Ascending aorta (tissue), 2 donors: ENCODE measurements at places on chromosomes 7 and 10. TPM values are rescaled to one million over a fixed set of nuclear protein-coding genes. Genes with fewer than 3 reads are reported as not detected.

DNA sequence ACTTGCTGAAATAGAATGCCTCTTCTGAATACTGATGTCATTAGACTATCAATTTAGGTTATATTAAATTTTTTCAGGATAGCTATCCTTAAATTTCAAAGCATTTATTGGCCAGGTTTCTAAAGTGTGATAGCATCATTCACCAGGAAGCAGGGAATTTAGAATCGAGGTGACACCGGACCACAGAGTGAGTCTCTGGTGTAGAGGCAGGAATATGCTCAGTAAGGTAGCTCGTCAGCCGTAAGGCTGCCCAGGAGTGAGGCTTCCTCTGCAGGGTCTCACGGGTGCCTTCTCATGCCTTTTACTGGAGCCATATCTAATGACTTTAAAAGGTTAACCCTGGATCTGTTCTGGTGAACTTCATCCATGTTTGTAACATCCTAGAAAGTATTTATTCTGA, 170.8 kb upstream of the KLF14 start:
- no peak for DNase-seq

DNA sequence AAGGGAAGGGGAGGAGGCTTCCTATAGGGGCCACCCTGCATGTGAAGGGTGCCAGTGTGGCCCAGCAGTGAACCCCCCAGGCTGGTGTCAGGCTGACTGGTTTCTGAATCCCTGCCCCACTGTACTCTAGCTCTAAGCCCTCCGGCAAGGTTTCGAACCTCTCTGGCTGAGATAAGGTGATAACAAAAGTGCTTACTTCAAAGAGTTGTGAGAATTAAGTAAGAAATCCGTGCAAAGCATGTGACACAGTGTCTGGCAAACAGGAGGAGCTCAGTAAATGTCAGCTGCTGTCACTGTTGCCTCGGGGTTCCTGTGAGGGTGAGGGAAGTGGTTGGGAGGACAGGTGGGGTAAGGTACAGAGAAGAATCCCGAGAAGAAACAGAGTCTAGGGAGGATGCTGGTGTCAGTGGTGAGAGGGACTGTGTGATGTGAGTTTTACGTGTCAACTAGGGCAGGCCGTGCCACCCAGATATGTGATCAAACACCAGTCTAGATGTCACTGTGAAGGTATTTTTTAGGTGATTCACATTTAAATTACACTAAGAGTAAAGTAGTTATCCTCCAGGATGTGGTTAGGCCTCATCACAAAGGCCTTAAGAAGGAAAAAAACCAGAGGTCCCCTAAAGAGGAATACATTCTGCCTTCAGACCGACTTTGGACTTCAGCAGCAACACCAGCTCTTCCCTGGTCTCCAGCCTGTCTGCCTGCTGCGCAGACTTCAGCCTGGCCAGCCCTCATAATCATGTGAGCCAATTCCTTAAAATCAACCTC, 64.4 kb downstream of the BPGM start:
- no peak for DNase-seq

DNA sequence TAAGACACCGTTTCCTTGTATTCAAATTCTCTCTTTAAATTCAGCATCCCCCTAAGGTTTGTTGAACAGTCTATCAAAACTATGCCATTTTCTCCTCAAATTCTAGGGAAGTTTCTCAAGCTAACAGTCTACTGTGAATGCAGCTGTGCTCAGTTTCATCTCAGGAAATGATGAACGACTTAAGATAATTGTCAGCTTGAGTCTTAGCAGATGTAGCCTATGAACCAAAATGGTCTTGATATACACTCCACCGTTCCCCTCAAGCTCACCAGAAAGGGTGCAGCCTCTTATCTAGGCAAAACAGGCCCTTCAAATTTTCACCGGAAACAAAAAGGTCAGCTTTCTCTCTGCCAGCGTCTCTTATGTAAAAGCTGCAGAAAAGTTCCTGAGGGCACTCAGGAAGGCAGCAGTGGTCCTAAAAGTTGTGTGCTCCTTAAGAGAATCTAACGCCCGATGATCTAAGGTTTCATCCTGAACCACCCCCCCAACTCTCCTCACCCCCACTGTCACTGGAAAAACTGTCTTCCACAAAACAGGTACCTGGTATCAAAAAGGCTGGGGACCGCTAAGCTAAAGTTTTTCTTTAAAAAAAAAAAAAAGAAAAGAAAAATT, 2.1 kb downstream of the DNAJC9 start:
- DNase-seq = no peak

GRCh38 chr10:69800109-69800508, 1.6 kb upstream of the COL13A1 start:
- no peak for DNase-seq

GRCh38 chr7:7769710-7770627, 51.6 kb upstream of the RPA3 start:
- no peak for DNase-seq

DNA sequence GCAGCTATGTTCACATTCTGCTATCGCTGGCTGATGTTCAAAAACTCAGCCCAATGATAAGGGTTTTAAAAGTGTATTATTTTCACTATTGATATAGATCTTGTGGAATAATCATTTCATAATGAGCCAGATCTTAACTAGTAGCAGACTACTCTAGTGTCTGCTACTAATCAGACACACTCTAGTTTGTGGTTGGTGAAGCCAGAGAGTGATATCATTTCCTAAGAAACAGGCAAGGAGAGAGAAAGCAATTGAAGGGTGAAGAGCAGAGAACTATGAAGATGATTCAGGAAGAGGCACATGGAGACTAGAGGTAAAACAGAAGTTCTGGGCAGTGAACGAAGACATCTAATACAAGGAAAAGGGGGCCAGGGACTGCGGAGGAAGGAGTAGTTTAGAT, 58.2 kb upstream of the BET1 start:
- DNase-seq = no peak

- no peak for DNase-seq
Measured at GRCh38 chr7:151504715-151505326, 14.9 kb downstream of the RHEB start.

DNA sequence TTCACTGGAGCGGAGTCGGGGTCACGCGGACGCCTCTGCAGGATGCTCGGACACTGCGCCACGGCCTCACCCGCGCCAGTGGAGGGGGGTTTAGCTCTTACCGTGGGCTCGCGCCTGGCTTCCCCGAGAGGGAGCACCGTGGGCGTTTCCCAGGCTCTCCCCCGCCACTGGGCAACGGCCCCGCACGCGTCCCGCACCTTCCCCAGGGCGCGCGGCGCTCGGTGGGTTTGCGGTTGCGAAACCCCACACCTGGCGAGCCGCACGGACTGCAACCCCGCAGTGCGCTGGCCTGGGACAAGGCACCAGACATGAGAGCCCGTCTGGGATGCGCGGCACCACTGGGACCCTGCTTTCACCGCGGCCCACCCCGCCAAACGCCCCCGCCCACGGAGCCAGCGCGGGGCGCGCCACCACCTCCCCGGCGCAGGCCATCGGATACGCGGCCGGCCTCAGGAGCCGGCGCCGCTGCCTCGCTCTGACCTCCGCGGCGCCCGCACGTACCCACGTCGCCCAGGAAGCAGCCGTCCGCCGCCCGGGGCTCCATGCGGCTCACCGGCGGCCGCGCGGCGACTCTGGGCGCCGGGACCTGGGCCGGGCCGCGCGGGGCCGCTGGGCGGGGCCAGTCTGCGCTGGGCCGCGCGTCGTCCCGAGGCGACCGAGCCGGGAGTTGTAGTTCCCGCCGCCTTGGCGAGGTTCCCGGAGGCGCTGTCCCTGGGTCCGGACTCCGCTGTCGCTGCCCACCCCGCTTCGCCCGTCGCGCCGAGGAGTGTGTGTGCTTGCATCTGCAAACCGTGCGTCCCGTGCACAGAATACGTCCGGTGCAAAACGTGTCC, at the start of gene ASB13:
Gene ASB13, minus strand, starts transcription at position 588 of the 833 bp plus-strand sequence. Its CDS starts 44 bp downstream, at position 544.
- DNase-seq = no peak

DNA sequence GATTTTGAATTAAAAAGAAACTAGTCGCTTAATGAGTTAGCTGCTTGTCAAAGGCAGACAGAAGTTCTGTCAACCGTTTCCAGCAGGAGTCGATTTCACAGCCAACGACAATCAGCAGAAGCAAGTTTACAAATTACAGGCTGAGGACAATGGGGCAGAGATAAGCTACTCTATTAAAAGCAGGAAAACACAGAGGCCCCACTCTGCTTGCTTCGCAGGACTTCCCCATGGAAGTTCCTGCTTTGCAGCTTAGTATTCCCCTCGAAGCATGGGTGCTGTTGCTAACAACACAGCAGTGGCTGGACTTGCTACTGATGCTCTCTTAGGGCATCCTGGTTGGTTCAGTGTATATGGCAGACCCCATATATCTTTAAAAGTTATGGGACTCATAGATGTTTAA, 50.8 kb upstream of the KLF6 start:
- no peak for DNase-seq

DNA sequence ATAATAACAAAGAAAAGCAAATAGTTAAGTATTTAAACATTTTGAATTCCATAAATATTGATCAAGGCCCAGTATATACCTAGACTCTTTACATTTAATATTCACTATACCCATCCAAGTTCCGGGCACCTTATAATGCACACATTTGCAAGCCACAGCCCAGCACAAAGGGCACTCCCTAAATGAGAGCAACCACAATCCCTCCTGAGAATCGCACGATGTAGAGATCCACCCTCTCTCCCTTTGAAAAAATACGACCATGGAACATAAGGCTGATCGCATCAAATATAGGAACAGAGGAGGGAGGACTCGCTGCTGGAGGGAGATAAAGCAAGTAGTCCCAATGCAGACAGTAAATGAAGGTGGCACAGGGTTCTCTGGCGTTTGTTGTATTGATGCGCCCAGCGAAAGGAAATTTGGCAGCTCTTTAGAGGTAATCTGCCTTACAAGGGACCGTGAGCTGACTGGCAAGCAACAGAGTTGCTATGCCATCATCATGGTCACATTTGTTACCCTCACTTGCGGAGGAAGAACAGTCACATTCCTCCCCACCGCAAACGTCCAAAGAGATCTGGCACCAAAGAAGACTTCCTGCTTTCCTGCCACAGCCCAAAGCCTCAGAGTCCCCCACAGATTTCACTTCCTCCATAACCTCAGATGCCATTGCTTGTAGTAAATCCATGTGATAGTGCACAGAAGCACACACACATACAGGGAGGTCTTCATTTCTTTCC, 16.1 kb upstream of the TAS2R40 start:
- DNase-seq = peak; percentile 14

DNA sequence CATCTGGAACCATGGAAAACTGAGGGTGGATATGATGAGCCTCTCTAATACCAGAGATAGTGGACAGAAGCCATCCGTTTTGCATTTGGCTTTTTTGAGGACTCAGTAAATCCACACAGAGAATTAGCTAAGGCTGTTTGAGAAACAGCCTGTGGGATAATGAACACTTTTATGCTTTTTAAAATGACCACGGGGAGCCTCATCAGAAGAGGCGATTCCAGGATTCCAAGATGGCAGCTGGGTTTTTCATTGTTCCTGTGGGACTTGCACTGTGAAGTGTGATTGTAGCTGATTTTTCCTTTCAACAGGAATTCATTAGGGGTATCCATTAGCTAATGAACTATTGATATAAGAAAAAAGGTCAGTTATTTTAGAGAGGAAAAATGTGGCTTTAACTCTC, 353.2 kb downstream of the AUTS2 start:
- DNase-seq = no peak

DNA sequence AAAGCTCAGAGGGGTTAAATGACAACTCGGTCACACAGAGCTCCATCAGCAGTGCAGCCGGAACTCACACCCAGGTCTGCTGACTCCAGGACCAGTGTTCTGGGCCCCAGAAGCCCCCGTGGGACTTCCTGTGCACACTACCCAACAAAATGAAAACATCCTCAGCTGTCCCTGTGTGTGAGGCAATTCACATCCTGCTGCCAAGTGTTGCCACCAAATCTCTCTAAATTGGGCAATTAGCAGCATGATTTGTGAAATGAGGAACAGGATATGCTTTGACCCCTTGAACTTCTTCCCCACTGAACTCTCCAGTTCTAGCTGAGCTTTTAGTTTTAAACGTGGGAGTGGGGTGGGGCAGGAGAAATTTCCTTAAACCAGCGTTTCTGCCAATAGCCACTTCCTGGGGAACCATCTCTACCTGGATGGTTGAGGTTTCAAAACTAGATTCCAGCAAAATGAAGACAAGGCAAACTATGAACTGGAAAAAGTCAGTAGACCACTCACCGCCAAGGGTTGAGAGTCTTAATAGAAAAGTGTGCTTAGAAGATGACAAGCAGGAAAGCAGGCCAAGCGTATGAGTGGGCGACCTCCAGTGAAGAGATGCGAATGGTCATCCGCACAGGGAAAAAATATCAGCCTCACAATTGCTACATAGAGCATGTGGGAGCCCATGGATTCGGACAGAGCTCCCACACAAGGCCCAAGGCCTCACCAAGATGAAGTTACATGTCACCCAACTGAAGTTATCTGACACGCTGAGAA, 51.9 kb upstream of the CHST15 start:
- peak; percentile 74 for DNase-seq

- no peak for DNase-seq
Measured at GRCh38 chr7:2809903-2810625, 34.0 kb downstream of the GNA12 start.

DNA sequence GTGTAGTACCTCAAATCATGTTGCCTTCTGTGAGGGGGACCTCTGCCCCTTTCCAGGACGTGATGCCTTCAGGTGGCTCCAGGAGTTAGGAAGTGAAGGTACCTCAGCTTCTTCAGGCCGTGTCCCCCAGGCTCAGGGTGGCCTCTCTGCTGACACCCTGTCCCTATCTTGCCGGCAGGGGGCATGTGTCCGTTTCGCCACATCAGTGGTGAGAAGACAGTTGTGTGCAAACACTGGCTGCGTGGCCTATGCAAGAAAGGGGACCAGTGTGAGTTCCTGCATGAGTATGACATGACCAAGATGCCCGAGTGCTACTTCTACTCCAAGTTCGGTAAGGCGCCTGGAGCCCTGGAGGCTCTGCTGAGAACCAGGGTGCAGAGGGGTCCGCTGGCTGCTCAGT, 9.2 kb downstream of the CPSF4 start:
- no peak for DNase-seq

DNA sequence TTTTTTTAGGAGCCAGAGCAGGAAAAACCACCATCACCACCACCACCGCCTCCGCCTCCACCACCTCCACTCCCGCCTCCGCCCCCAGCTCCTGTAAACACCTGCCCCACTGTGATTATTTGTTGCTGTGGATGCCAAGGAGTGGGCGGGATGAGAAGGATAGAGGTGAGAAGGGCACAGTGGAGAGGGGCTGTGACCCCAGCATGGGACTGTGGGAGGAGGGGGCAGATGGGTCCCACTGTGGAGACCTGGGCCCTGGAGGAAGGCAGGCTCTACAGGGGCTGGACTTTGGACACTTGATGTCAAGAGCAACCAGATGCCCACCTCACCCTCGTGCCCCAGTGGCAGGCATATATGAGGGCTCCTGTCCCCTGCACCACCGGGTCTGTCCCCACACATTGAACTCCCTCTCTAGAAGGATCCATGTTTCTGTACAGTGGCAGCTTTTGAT, 24.7 kb downstream of the ANTXRL start:
- DNase-seq = peak; percentile 38

DNA sequence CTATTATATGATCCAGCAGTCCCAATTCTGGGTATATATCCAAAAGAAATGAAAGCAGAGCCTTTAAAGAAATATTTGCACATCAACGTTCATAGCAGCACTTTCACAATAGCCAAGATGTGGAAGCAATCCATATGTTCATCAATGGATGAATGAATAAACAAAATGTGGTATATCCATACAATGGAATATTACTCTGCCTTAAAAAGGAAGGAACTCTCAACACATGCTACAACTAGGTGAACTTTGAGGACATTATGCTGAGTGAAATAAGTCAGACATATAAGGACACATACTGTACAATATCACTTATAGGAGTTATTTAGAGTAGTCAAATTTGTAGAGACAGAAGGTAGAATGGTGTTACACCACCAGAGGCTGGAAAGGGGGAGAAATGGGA, 28.0 kb upstream of the ADRB1 start:
- DNase-seq = no peak

TAS2R3 gene
- total RNA-seq = 6.6 TPM

GNAT3 gene
- not detected for total RNA-seq

DOCK1 gene
- 25.8 TPM for total RNA-seq

COL26A1 gene
- total RNA-seq = not detected

TAS2R5 gene
- not detected for total RNA-seq

BRAF gene
- 14.2 TPM for total RNA-seq
